Heart right ventricle (tissue), 16 donors: ENCODE measurements at places on chromosomes 1 and 21.

DNA sequence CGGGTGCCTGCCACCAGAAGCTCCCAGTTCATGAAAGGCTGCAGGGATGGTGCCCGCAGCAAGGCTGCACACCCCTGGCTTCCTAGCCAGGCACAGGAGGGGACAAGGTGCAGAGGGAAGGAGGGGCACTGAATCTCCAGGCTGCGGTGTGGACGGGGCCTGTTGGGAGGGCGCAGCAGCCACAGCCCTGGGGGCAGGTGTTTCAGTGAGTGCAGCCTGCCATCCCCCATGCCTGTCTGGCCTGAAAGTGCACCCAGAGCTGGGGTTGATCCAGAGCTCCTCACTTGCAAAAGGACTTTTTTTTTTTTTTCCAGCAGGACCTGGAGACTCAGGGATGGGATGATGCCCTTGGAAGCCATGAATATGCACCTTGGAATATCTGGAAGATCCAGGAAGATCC is 153.7 kb upstream of the C1orf174 start:
- H3K36me3 ChIP-seq, result no peaks in the 10 kb centered on the region
- no peaks in the 10 kb centered on the region for H3K27me3 ChIP-seq
- H3K4me1 ChIP-seq, result no peaks in the 10 kb centered on the region
- no peak for DNase-seq

- peaks cover 10% of the 10 kb centered on the region for H3K36me3 ChIP-seq
- no peaks in the 10 kb centered on the region for H3K27me3 ChIP-seq
- H3K27ac ChIP-seq, result no peak overlapping the region
- no peak overlapping the region for H3K4me3 ChIP-seq
- H3K4me1 ChIP-seq, result no peaks in the 10 kb centered on the region
- DNase-seq, result no peak
Observed at GRCh38 chr1:52195161-52195560, 53.3 kb downstream of the ZFYVE9 start.

DNA sequence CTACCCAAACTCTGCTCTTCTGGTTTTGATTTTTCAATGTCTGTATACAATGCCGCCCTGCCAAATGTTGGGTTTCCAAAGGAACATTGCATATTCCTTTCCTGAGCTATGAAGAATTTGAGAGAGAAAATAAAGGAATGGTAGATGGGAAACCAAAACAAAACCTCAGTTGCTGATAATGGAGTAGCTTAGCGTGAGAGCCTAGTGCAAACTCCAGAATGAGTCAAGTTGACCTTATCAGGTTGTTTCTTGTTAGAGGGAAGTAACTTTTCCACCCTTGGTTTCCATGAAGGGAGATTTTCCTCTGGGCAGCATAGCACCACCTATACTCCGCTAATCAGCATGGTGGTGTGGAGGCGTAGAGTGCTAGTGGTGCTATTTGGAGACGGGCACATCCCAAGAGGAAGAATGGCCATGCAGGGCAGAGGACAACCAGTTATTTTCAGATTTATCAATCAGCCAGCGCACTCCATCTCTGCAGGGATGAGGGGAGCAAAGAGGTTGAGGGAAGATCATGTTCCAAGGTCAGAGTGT is 51.6 kb downstream of the BACH1 start:
- H3K4me1 ChIP-seq, result peaks cover 14% of the 10 kb centered on the region
- peaks cover 9% of the 10 kb centered on the region for H3K36me3 ChIP-seq
- H3K4me3 ChIP-seq, result no peak overlapping the region
- no peaks in the 10 kb centered on the region for H3K27me3 ChIP-seq
- DNase-seq, result no peak
- no peak overlapping the region for H3K27ac ChIP-seq

DNA sequence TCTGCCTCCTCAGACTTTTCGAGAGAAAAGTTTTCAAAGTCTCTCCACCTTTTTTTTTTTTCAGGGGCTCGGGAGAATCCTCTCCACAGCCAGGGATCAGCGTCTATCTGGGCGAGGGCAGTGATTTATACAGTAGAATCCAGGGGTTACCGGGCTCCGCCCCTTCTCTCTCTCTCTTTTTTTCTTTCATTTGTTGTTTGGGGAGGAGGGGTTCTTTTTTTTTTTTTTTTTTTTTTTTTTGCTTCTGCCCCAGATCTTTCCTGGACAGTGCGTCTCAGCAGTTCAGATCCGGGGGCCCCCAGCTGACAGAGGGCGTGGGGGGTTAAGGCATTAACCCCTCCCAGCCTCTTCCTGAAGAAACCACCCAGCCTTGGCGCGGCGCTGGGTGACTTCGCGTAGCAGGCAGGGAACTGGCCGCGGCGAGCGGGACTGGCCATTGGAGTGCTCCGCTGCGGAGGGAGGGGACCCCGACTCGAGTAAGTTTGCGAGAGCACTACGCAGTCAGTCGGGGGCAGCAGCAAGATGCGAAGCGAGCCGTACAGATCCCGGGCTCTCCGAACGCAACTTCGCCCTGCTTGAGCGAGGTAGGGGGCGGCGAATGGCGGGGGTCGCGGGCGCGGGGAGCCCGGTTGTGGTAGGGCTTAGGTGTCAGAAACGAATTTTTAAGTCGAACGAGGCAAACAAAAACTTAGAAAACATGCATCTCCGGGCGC is at the start of gene S1PR1:
TSS of gene S1PR1 (plus strand) at position 504 of the 713 bp plus-strand sequence. CDS start 1,966 bp downstream, outside the sequence.
- H3K4me3 ChIP-seq, result peak within 1 kb of the TSS; percentile 69
- H3K27me3 ChIP-seq, result no peaks in the 10 kb centered on the region
- peak within 1 kb of the TSS; percentile 93 for H3K27ac ChIP-seq
- H3K36me3 ChIP-seq, result peaks cover 28% of the 10 kb centered on the region

GRCh38 chr1:115242543-115242942 is 95.5 kb downstream of the NGF start:
- H3K36me3 ChIP-seq, result no peaks in the 10 kb centered on the region
- no peaks in the 10 kb centered on the region for H3K27me3 ChIP-seq
- no peak overlapping the region for H3K27ac ChIP-seq
- DNase-seq, result no peak
- no peak overlapping the region for H3K4me3 ChIP-seq

- H3K4me3 ChIP-seq, result no peak overlapping the region
- H3K36me3 ChIP-seq, result no peaks in the 10 kb centered on the region
- no peaks in the 10 kb centered on the region for H3K27me3 ChIP-seq
- DNase-seq, result no peak
- H3K27ac ChIP-seq, result no peak overlapping the region
Observed at GRCh38 chr1:93569489-93569888, 112.1 kb downstream of the BCAR3 start.

DNA sequence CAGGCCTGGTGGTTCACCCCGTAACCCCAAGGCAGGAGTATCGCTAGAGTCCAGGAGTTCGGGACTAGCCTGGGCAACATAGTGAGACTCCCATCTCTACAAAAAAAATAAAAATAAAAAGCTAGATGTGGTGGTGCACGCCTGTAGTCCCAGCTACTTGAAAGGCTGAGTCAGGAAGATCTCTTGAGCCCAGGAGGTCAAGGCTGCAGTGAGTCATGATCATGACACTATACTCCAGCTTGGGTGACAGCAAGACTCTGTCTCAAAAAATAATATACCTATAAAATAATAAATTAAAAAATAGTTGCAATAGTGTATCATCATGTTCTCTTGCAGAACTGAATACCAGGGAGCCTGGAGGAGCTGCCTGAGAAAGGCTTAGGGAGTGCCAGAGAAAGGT is 19.9 kb upstream of the TMEM39B start:
- H3K27ac ChIP-seq, result no peak overlapping the region
- H3K4me1 ChIP-seq, result no peaks in the 10 kb centered on the region
- H3K36me3 ChIP-seq, result no peaks in the 10 kb centered on the region
- no peak overlapping the region for H3K4me3 ChIP-seq
- no peaks in the 10 kb centered on the region for H3K27me3 ChIP-seq
- no peak for DNase-seq

- no peak for DNase-seq
- H3K4me1 ChIP-seq, result peaks cover 37% of the 10 kb centered on the region
- no peak overlapping the region for H3K4me3 ChIP-seq
- no peak overlapping the region for H3K27ac ChIP-seq
- H3K27me3 ChIP-seq, result no peaks in the 10 kb centered on the region
Observed at GRCh38 chr1:13751985-13752384, 52.0 kb downstream of the PRDM2 start.

DNA sequence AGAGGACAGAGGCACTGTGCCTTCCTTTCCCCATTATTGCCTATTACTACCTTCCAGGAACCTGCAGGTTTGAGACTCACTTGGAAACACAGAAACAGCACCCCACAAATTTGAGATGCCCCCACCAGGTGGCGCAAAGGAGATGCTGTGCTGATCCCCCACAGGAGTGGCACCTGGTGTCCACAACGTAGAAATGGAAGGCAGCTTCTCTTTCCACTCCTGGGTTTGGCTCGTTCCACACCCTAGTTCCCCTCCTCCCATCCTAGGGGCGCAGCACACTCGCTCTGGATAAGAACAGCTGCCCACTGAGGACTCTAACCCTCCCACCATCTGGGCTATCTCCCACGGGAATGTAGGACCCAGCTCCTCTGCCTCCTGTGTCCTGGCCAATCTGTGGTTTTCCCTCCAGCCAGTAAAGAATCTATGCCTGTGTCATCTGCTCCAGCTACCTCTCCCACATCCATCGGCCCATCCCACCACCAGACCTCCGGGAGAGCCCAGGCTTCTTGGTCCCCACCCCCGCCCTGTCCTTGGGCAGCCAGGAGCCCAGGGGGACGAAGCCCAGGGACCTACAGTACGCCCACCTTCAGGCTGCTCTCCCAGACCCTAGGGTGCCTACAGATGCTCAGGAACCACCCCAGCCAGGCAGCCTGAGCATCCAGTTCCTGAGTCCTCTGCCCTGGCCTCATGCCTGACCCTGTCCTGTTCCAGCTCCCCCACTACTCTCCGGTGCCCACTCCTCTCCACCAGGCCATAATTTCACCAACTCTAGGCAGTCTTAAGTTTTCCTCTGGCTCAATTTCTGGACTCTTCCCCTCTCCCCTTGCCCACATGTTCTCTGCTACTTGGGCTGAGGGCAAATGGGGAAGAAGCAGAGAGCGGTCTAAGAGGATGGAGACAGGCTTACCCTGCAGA is 549 bp downstream of the THBS3 start:
- peaks cover 27% of the 10 kb centered on the region for H3K4me1 ChIP-seq
- DNase-seq, result peak; percentile 85
- H3K4me3 ChIP-seq, result no peak overlapping the region
- peak overlapping the region; percentile 98 for H3K27ac ChIP-seq
- H3K36me3 ChIP-seq, result no peaks in the 10 kb centered on the region
- H3K27me3 ChIP-seq, result no peaks in the 10 kb centered on the region

DNA sequence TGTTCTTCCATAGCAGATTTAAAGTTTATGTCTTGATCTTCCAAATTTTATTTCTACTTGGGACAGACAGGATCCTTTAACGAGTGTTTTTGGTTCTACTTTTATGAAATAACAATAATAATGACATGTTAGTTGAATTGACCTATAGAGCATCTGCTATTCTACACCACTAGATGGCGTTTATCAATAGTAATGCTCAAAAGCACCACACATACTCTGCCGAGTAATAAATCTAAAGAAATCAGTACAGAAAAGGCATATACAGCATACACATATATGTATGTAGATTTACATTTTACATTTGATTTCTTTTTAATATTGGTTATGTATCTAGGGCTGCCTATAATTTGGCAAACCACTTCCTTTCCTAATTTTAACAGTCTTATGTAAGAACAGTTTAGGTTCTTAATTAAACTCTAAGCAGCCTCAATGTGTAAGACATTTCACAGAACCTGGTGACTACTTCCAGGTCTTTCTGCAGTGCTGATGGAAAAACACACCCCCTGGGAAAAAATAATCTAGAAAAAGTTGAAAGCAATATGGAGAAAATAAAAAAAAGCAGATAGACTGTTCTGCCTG is 5.9 kb upstream of the SIPA1L2 start:
- no peaks in the 10 kb centered on the region for H3K27me3 ChIP-seq
- H3K27ac ChIP-seq, result no peak overlapping the region
- no peak for DNase-seq
- H3K4me1 ChIP-seq, result peaks cover 2% of the 10 kb centered on the region

DNA sequence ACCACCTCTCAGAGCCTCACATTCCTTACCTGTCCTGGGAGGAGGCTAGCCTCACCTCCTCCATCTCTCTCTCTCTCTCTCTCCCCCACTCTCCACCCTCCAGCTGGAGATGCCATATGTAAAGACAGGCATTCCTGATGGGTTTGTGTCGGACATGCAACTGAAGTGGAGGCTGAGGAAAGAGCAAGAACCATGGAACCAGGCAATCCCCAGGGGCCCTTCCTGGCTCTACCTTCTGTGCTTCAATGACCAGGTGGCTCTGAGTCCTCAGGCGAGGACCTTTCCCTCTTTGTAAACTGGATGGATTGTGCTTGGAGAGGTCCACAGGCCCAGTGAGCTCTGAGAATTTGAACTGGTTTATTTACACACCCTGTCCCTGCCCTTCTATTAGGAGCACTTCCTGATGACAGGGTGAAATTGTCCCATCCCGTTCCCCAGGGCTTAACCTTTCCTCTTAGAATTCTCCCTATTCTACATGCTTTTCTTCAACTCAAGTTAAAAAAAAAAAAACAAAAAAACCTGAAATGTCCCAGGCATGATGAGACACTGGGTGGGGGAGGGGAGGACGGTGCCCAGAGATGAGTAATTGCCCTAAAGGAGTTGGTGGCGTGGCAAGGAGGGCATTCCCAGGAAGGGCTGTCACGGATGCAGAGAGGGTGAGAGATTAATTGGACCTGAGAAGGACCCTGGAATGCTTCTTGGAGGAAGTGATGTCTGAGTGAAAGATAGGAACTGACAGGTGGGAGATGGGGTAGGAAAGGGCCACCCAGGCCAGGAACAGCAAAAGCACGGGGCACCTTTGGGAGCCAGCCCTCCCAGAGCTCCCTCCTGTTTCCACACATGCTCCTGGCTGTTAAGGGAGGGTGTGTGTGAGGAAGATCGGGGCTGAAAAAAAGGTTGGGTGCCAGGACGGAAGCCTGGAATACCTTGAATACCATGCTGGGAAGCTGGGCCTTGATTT is 50.2 kb upstream of the WASF2 start:
- H3K4me1 ChIP-seq, result peaks cover 83% of the 10 kb centered on the region
- no peak overlapping the region for H3K4me3 ChIP-seq
- no peaks in the 10 kb centered on the region for H3K27me3 ChIP-seq
- DNase-seq, result no peak
- H3K27ac ChIP-seq, result peak overlapping the region; percentile 92

- DNase-seq, result peak; percentile 6
- H3K27me3 ChIP-seq, result peaks cover 6% of the 10 kb centered on the region
- no peaks in the 10 kb centered on the region for H3K4me1 ChIP-seq
- no peak overlapping the region for H3K4me3 ChIP-seq
- H3K27ac ChIP-seq, result no peak overlapping the region
Observed at GRCh38 chr21:44444286-44444931, 10.9 kb upstream of the LRRC3 start.

- no peaks in the 10 kb centered on the region for H3K36me3 ChIP-seq
- no peak overlapping the region for H3K27ac ChIP-seq
- DNase-seq, result no peak
- H3K4me3 ChIP-seq, result no peak overlapping the region
- H3K27me3 ChIP-seq, result no peaks in the 10 kb centered on the region
- H3K4me1 ChIP-seq, result peaks cover 3% of the 10 kb centered on the region
Observed at GRCh38 chr1:16421201-16421600, 16.0 kb downstream of the SPATA21 start.

GRCh38 chr1:1763657-1764621 is 14.3 kb downstream of the NADK start:
- no peak for DNase-seq
- no peaks in the 10 kb centered on the region for H3K27me3 ChIP-seq
- H3K4me3 ChIP-seq, result no peak overlapping the region
- peaks cover 11% of the 10 kb centered on the region for H3K4me1 ChIP-seq
- H3K27ac ChIP-seq, result no peak overlapping the region
- no peaks in the 10 kb centered on the region for H3K36me3 ChIP-seq

- no peak overlapping the region for H3K27ac ChIP-seq
- no peak overlapping the region for H3K4me3 ChIP-seq
- DNase-seq, result no peak
- H3K27me3 ChIP-seq, result no peaks in the 10 kb centered on the region
- H3K36me3 ChIP-seq, result no peaks in the 10 kb centered on the region
Observed at GRCh38 chr1:102282955-102283354, 286.2 kb upstream of the OLFM3 start.
